ENCODE measurements at places on chromosomes 3 and 15. TPM values are rescaled to one million over a fixed set of nuclear protein-coding genes. Genes with fewer than 3 reads are reported as not detected.

DNA sequence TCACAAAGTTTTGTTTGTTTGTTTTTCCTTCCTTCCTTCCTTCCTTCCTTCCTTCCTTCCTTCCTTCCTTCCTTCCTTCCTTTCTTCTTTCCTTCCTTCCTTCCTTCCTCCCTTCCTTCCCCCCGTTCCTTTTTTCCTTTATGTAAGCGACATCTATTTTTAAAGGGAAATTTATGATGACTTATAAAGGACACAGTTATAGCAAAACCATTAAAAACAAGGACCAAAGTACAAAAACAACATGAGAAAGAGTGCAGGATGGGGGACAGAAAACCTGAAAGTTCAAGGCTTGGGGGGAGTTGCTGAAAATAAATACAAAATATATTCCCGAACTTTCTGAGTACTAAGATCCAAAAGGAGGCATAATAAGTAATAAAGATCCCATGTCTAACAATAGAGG is 1.8 kb downstream of the ADGRG7 start:
- DNase-seq, result no peak

- DNase-seq, result no peak
Observed at GRCh38 chr3:114058646-114059045, 2.1 kb downstream of the QTRT2 start.

DNA sequence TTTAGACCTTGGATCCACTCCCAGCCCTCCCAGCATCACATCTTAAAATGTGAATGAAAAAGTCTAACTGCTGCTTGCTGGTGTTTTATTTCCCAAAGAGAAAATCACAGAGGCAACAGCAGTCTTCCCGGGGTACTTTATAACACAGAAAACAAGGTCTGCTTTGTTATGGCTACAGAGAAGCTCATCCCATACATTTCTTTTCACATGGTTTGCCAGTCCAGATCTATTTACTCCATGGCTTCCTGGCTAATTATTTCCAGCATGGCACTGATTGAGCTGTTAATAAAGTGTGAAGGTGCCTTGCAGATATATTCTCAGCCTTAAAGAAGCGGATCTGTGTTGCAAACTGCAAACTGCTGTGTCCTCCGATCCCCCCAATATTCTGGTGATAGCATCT is 466.1 kb upstream of the CFAP20DC start:
- DNase-seq, result no peak

- no peak for DNase-seq
Observed at GRCh38 chr15:62208884-62209283, 43.8 kb upstream of the C2CD4B start.

GRCh38 chr3:169362301-169362700 is 301.2 kb downstream of the MECOM start:
- DNase-seq, result no peak

DNA sequence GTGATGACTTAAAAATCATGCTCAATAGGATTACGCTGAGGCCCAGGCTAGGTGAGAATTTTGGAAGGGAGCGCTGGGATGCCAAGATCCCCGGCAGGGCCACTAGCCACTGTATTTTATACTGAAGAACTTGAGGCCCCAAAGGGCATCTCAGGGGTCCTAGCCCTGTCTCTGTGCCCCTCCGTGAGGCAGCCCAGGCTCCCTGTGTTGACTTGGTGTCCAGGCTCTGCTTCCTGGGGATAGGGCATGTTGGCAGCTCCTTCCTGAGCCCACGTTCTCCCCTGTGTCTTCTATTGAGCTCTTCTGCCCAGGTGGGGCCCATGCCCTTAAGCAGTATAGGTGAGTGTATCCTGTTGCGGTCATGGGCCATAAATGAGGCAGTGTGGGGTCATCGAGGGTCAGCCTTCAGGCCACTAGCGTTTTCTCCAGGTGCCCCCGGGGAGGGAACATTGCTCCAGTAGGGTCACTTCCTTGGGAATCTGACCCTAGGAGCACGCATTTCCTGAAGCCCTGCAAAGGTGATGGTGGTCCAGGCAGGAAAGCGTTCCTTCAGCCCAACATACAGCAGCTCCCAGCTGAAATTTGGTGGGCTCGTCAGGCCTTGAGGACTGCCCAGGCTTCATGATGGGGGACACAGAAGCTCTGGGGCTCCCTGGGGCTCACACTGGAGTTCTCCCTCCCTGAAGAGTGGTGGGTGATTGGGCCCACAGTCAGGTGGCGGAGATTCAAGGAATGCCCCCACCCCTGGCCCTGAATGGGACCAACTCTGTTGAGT is 189.4 kb downstream of the UBE3A start:
- DNase-seq, result peak; percentile 3

- no peak for DNase-seq
Observed at GRCh38 chr15:49134683-49135341, 20.6 kb downstream of the COPS2 start.

Gene TRAT1
- total RNA-seq, result 19.9 TPM

GRCh38 chr3:30292192-30292893 is 314.1 kb upstream of the TGFBR2 start:
- no peak for DNase-seq

GRCh38 chr15:48059791-48060190 is 61.0 kb upstream of the SLC24A5 start:
- DNase-seq, result no peak

Gene IL5RA
- total RNA-seq, result 0.74 TPM

DNA sequence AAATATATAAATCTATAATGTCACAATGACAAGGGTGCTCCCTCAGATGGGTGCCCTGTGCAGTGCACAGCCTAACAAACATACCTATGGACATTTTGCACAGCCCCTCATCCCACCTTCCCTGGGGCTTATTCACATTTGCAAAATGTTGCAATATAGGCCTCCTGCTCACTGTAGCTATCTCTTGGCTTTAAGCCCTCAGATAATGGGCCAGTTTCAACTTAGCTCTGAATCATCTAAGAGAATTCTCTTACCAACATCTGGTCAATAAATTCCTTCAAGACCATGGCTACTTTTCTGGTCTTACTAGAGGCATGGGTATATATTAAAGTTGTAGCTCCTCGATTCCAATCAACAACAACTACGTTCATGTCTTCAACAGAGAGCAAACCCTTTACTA is 17.9 kb downstream of the LIPH start:
- no peak for DNase-seq

DNA sequence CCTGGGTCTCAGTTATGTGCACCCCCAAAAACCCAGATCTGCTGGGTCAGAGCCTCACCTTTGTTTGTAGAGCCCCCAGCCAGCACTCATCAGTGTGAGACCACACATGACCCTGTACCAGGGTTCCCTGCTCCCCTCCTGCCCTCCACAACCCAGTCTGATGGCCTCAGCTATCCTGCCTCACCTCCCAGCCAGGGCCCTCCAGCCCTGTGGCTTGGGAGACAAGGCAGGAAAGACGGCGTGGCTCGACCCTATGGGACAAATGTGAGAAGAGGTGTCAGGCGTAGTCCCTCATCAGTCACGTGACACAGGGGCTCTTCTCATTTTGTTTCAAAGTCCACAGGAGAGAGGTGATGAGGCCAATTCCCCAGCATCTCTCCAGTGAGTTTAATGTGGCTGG is 28.3 kb upstream of the PRR23E start:
- DNase-seq, result no peak

DNA sequence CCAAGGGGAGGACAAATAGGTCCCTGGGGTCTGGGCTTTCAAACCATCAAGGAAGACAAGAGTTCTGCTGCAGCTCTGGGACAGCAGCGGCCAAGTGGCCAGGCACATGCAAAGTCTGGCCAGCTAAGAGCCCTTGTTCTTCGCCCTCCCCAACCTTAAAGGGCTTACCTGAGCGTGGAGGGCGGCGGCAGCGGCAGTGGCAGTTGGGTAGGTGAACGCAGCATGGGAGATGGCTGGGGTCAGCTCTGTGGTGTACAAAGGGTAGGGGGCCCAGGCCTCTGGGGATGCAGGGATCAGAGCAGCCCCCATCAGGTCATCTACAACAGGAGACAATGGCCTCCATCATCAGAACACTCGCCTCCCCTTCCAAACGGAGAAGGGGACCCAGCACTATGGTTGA is 27.1 kb downstream of the RBPMS2 start:
- no peak for DNase-seq

GRCh38 chr3:173685456-173685855 is 287.9 kb downstream of the NLGN1 start:
- DNase-seq, result no peak

Gene PSTPIP1
- 155 TPM for total RNA-seq

- no peak for DNase-seq
Observed at GRCh38 chr3:87120881-87121280, 106.2 kb upstream of the CHMP2B start.

DNA sequence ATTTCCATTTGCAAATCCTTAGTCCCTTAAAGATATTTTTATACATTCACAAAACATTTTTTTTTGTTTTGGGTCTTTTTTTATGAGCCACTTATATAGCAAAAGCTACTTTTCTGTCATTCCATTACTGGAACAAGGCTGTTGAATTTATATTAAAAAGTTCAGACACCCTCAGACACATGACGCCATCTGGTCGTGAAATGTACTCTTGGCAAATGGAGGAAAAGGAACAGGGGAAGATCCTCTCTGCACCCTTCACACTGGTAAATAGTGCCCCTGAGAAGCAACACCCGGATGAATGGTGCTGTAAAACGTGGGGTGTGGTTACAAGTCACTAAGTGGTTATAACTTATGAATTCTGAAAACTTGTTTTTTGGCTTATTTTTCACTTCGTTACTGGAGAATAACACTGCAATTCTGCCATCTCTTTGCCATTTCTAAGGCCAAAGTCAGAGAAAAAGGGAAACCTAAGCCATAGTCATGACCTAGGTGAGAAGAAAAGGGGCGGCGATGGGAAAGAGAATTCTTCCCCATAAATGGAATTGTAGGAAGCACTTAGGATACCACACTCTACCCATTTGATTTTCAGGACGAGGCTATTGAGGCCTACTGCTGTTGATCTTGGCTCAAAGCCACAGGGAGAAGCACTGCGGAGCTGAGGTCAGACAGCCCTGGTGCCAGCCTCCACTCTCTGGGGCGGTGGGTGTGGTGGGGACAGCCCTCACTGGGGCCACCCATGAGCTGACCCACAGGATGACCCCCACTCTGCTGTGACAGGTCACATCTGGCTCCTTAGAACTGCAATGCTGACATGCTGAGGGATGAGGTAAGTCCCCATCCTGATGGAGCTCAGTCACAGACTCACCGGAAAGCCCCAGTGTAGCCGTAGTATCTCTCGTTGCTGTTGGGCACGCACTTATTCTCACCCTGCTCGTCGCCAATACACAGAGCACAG is 21.9 kb downstream of the LTF start:
- no peak for DNase-seq

Gene CCR9
- total RNA-seq, result not detected

Gene MORC1
- total RNA-seq, result not detected

- no peak for DNase-seq
Observed at GRCh38 chr3:69735893-69736292, 3.4 kb upstream of the MITF start.

DNA sequence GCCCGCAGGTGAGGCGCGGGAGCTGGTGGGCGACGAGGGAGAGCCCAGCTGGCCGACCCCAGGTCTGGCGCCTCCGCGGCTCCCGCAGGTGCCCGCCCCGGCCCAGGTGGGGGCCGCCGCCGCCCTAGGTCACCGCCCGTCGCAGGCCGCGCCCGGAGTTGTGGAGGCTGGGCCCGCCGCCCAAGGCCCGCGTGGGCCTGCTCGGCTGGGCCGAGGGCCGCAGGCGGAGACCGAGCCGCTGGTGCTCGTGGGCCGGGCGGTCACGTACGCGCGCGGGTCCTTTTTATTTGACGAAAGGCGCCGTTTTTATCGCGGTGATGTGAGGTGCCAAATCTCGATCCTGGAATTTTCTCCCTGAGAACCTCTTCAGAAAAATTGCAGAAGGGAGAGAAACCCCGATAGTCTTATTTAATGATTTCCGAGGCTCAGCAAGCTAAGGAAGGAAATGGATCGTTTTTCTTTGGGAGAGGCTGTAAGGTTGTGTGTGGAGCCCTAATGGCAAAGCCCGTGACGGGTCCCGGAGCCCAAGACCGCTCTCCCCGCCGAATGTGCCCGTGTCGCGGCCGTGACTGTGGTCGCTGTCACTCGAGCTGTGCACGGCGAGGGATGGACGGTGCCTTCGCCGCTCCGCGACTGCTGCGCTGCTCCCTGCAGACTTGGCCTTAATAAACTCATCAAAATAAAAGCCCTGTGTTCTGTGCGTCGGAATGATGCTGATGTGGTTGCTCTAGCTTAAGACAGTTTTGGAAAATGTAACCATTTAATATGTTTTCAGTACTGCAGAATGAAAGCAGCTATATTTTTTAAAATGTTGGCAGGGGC is 612 bp downstream of the APPL1 start:
- peak; percentile 65 for DNase-seq

Gene ITIH4
- total RNA-seq, result 6.3 TPM

DNA sequence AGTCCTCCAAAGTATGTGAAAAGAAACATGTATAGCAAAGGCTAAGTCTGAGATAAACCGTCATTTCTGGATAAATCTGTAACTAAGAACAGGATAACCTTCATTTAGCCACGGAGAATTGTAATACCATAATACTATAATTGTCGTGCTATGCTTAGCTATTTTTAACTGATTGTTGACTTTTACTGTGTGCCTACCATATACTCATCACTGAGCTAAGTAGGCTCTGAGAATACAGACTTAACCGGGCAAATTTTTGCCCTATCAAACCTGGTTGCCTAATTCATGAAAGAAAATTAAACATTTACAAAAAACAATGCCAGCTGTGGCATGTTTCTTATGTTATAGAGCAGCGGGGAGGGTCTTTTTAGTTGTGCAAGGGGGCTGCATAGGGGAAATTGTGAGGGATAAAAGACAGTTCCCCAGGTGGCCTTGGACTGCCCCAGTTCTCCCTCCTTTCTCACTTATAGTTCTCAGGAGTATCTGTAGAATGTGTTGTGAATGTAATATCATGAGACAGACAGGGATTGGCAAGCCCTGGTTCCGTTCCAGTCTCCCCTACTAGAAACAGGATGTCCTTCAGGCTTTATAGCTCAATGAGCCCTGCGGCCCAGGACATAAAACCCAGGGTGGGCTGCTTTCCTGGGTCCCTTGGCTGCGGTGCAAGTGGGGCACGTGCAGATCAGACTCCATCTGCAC is 318.5 kb downstream of the GBE1 start:
- DNase-seq, result no peak

Gene HCLS1
- total RNA-seq, result 249 TPM

DNA sequence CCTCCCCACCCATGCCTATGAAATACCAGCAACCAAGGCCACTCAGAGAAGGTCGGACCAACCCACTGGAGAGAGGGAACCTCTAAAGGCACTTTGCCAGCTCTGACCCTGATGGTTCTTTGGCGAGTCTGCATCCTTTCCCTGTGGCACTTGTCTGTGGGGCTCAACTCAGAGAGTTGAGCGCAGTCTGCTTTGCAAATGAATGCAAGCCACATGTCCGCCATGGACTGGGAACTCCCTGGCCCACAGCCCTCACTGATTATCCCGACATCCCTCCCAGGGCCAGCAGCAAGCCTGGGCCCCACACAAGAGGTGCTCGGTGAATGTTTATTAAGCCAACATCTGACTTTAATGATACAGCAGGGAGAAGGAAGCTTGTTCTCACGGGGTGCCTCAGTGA is 55.5 kb upstream of the HES1 start:
- DNase-seq, result no peak

- no peak for DNase-seq
Observed at GRCh38 chr3:103170651-103171050, 735.8 kb downstream of the ZPLD1 start.

Gene MYH15
- total RNA-seq, result 0.12 TPM
